Fibroblast of skin of right biceps (primary cell): ENCODE measurements at places on chromosomes 3 and 15.

DNA sequence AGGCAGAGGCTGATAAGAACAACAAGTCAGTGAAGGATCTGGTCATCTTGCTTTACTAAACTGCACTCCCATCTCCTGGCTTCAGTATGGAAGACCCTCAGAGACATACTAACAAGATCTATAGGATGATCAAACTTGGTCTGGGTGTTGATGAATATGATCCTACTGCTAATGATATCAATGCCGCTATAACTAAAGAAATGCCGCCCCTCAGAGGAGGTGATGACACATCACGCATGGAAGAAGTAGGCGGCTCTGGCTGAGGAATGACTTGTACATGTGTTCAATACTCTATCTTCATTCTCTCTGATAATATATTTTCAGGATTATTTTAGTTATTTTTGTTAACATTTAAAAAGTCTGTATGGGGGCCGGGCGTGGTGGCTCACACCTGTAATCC lies 17.5 kb upstream of the EIF2B5 start:
- no peak for DNase-seq

GRCh38 chr3:72821161-72821781 lies 27.0 kb downstream of the SHQ1 start:
- DNase-seq = peak; percentile 80

- DNase-seq = peak; percentile 7
Measured at GRCh38 chr3:134590766-134591165, 60.1 kb downstream of the KY start.

DNA sequence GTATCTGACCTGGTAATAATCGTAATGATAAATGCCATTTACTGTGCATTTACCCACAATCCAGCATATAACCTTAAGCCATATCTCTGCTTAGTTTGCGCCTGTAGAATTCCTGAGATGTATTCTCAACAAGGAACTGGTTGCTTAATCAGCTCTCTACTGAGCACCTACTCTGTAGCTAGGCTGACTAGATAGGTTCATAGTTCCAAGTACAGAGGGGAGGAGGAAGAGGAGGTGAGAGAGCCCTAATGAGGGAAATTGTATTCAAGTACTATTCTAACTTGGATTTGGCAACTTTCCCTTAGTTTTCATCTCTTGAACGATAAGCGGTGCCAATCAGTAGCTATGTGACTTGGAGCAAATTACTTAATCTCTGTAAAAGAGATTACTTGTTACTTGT lies 5.6 kb upstream of the AKAP13 start:
- no peak for DNase-seq

DNA sequence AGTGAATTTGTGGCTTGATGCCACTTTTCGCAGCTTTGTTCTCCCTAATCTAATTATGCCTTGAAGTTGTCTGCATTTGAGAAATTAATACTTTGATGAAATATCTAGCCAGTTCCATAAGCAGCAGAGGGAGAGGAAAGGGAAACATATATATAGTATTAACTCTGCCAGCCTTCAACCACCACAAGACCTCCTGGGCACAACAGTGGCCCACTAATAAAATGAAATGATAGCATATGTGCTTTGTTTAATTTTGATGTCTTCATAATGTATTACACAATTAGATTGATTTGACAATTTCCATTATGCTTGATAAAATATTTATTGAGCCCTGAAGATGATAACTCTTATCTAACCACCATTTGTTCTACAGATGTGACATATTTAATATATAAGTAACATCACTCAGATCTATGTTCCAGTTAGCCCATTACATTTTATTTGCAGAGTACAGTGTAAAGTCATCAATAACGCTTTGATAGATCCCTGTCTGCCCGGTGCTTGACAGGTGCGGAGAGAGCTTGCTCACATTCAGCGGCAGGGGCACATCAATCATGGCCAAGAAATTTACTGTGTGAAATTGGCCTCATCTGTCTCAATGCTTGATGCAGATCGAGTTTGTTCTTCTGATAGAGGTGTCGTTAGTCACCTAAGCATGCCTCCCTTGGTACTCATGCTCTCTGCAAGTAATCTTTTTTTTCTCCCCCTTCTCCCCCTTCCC lies 187.4 kb downstream of the MECOM start:
- DNase-seq = no peak

DNA sequence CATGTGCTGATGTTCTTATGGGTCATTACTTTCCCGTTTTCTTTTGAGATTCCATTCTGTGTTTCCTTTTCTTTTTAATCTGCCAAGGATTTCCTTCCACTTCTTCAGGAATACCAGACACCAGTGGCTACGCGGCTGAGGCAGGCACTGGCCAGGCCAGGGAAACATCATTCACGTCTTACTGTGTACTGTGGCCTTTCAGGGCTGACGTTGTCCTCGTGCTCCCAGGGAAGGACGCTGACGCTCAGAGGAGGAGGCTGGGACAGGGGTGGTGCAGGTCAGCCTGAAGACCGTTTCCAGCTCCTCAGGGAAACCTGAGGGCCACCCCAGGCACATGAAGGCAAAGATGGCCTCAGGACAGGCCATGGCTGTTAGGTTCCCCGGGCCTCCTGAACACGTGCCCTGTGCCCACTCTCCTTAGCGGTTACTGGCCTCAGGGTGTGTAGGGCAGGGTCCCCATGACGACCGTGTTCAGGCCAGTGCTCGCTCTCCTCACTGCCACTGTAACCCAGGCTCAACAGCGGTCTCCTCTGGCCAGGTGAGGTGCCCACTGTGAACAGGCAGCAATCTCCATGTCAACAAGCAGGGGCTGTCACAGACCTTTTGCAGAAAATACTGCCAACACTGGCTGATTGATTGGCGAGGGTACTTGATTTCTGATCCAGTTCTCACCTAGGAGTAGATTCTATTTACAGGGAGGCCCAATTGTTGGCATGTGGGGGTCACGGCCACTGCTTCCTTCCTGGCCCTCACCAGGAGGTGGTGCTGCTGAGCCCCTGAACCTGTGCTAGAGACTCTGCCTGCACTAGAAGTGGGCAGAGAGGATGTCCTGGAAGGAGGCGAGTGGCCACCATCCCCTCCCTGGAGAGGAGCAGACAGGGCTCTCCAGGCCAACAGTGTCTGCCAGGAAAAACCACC lies 169.5 kb downstream of the ATP10A start:
- DNase-seq = no peak

DNA sequence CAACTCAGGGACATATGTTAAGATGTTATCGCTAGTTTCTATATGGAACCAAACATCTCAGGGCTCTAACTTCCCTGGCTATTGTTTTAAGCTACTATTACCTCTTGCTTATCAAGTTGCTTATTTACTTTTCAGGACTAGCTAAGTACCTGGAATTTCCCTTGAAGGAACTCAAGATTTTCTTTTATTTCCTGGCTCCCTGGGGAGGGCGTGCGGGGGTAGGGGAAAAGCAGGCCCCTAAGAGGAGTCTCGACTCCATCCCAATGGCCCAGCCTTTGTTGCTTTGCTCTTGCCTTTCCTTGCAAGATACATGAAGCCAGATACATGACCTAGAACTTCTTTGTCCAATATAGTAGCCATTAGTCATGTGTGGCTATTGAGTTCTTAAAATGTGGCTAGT lies 76.9 kb upstream of the STXBP5L start:
- DNase-seq = no peak
